ENCODE measurements at places on chromosomes 6 and 20.

GRCh38 chr20:37742131-37742530, 48.3 kb downstream of the CTNNBL1 start:
- DNase-seq, result no peak

DNA sequence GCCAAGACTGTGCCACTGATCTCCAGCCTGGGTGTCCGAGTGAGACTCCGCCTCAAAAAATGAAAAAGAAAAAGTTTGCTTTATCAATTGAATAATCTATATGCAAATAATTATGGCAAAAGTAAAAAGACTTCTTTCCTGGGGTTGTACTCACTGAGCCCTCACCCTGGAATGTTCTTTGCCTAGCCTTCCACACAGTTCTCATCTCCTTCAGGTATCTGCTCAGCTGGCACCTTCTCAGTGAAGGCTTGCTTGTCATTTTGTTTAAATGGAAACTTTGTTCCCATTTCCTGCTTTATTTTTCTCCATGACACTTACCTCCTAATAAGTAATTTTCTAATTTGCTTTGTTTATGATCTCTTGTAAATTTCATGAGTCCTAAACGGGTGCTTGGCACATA, 96.7 kb downstream of the SGK1 start:
- DNase-seq, result no peak

DNA sequence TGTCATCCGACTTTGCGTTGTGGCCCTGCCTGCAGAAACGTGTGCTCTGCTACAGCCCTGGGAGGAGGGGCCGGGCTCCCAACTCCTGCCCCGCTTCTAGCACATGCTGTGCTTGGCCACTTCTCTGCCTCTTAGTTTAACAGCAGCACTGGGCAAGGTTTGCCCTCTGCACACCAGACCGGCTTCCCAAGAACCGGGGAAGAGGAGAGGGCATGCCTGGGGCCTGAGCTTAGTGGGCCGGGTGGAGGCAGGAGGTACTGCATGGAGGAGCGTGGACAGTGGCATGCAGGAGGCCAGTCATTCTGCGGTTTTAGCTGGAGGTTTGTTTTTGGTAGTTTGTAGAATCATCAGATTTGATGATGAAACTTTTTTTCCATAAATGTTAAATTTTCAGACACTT, 45.5 kb downstream of the CEP43 start:
- no peak for DNase-seq

DNA sequence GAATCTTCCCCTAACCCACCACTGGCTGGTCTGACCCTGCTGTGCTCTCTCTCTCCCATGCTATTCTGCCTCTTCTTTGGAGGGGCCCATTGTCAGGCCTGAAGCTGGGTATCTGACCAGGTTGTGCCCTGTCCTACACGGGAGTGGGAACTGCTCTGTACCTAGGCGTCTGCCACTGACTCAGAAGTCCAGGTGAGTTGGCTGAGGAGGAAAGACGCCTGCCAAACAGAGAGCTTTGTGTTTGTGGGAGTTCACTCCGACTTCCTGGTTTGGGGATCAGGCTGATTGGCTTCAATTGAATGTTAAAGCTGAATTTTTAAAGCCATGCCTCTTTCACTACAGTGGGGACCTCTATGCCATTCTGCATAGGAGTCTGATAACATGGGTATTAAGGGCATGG, 136.0 kb downstream of the CCDC170 start:
- no peak for DNase-seq
